ENCODE measurements at places on chromosomes 7 and 10.
A peak's percentile ranks its signal among the peaks of the same experiment; 100 is the strongest.

- no peak for DNase-seq
Measured at GRCh38 chr10:128081720-128082119, 44.5 kb downstream of the MKI67 start.

DNA sequence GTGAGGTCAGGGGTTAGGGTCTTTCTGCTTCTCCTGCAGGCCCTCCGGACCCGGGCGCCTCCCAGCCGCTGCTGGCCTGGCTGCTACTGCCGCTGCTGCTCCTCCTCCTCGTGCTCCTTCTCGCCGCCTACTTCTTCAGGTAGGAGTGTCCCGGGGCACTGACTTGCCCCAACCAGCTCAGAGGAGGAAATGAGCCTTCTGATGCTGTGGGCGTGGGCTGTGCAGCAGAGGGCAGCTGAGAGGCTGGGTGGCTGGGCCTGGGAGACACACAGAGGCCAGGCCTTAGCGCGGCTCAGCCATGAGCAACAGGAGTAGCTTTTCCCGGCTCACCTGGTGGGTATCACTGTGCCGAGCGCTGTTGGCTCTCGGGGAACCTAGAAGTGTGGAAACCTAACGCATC lies 78.9 kb downstream of the MKI67 start:
- DNase-seq: peak; percentile 96

- DNase-seq: no peak
Measured at GRCh38 chr7:28731092-28731658, 227.0 kb downstream of the TRIL start.

DNA sequence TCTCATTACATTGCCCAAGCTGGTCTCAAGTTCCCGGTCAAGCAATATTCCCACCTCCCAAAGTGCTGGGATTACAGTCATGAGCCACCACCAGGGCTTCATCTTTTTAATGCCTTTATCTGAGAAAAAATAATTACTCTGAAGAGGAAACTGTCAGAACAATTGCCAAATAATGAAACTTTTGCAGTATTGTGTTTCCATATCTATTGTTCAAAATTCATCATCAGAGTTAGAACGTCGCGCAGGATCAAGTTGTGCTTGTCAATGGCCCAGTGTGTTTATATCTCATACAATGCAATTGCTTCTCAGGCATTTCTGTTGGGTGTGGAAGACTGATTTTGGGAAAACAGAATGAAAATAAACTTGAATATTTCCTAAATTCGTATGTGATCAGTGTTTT lies 143.1 kb downstream of the ARID5B start:
- DNase-seq: no peak

DNA sequence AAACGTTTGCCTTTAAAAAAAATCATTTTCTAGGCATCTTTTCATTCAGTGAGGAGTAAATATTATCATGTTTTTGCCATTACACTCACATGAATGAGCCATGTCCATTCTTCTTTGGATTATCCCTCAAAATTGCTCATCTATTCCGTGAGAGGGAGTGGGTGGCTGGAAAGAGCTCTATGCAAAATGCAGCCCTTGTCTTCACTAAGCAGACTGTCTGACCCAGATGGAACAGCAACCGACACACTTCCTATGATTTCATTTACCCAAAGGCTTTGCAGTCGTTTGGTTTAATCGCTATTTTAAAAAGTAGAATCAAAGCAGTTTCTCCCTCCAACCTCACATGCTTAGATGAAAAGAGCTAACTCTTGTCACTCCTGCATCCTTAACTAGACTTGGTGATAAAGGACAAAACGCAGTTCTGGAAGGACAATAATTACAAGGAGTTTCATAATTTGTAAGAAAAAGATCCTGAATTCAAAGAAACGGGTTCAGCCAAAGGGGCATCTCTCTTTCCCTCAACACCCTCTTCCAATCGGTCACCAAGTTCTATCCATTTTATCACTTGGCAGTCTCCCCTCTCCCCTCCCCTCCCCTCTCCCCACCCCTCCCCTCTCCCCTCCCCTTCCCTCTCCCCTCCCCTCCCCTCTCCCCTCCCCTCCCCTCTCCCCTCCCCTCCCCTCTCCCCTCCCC lies 198.1 kb upstream of the STK17A start:
- no peak for DNase-seq

DNA sequence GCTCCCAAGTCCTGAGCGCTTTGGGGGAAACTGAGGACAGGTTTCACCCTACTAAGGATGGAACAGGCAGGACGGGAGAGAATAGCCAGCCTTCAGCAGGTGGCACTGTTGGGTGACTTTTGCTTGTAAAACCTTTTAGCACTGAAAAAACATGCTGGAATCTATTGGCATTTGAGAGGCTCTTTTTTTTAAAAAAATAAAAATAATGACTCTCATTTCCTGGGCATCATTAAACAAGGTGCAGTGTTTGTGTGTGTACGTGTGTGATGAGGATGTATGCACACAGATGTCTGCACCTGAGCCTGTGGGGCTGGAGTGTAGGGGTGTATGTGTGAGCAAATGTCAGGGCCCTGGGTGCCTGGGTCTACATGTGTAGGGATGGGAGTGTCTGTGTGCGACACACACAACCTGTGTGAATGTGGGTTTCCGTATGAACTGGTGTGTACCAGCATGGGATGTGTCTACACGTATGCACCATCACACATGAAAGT lies 177.9 kb downstream of the RPS24 start:
- peak; percentile 62 for DNase-seq

DNA sequence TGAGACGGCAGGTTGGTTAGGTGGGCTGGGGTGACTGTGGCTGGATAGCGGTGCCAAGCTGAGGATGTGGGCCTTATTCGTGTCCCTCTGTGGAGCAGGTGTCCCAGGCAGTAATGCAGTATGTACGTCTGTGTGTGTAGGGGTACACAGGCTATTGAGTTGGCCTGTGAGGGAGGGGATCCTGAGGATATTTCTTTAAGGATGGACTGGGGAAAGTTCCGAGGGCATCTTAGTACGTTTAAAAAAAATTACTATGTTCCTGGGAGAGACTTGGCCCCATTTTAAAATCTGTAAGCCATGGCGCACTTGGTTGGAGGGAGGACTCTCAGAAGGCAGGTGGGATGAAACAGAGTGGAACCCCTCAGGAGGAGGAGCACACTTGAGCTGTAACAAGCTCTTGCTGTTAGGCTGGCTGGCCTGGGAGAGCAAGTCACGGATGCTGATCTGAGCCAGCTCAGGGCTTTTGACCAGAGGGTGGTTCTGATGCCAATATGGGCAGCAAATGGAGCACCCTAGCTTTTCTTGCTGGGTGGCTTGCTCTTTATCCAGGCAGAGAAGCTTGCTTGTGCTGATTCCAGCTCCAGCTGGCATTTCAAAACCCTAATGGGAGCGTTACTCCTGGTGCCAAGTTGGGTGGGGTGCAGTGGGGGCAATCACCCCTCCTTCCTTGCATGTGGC lies 765 bp downstream of the WBP1L start:
- peak; percentile 71 for DNase-seq

DNA sequence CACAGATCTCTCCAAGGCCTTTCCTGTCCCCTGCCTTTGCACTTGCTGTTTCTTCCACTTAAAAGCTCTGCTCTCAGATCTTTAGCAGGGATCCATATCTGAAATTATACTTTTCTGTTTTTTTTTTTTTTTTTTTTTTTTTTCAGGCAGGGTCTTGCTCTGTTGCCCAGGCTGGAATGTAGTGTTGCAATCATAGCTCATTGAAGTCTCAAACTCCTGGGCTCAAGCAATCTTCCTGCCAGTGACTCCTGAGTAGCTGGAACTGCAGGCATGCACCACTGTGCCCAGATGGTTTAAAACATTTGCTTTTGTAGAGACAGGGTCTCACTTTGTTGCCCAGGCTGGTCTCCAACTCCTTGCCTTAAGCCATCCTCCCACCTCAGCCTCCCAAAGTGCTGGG lies 5.0 kb upstream of the TSPAN15 start:
- no peak for DNase-seq

DNA sequence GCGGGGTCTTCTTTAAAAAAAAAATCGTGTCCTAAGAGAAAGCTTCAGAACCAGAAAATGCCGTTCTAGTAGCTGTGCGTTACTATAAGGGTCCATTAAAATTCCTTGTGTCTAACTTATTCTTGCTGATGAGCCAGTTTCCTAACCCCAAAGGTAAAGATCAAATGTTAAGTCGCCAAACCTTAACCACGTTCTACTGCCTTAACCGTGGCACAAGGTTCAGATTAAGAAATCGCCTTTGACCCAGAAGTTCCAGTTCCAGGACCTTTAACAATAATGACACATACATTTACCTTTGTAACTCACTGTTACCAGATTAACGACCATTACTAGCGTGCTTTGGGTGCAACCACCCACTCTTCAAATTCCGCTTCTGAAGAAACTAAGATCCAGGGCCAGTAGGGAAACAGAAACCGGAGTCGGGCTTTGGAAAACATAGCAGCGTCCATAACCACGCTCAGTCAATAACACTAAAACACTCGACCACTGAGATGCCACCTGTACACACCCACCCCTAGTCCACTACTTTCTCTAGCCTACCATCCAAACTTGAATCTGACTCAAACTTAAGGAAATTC lies 620 bp downstream of the BET1 start:
- no peak for DNase-seq

- DNase-seq: no peak
Measured at GRCh38 chr7:55977831-55978230, 13.4 kb downstream of the NIPSNAP2 start.

DNA sequence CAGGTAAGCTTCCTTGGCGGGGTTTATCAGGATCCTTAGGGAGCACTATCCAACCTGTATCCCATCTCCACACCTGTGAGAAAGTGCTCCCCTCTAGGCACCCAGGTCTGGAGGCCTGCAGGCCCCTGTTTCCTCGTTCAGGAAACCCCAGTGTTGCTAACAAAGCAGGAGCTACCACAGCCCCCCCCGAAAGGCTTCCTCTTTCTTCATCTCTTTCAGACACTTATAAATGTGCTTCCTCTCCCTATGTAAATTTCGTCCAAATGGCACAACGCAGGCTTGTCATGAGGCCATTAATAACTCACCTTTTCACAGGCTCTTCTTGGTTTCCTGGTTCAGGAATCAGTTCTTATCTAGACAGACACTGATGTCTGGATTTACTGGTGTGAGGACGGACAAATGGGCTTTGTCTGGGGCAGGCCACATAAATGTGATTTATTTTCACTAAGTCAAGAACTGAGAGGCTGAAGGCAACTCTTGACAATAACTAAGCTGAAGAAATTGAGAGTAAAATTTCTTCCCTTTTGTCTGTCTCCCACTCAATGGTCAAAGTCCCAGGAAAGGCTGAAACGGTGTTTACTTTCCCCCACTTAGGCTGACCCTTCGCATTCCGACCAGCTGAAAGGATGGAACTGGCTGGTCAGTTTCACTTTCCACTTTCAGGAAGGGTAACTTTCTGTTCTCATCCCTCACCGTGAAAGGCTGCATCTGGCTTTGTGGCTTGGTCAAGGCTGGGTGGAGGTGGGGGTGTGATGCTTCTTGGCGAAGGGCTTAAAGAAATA lies 46.8 kb downstream of the PIK3AP1 start:
- DNase-seq: no peak

- DNase-seq: no peak
Measured at GRCh38 chr10:128959746-128960145, 507.3 kb upstream of the MGMT start.

DNA sequence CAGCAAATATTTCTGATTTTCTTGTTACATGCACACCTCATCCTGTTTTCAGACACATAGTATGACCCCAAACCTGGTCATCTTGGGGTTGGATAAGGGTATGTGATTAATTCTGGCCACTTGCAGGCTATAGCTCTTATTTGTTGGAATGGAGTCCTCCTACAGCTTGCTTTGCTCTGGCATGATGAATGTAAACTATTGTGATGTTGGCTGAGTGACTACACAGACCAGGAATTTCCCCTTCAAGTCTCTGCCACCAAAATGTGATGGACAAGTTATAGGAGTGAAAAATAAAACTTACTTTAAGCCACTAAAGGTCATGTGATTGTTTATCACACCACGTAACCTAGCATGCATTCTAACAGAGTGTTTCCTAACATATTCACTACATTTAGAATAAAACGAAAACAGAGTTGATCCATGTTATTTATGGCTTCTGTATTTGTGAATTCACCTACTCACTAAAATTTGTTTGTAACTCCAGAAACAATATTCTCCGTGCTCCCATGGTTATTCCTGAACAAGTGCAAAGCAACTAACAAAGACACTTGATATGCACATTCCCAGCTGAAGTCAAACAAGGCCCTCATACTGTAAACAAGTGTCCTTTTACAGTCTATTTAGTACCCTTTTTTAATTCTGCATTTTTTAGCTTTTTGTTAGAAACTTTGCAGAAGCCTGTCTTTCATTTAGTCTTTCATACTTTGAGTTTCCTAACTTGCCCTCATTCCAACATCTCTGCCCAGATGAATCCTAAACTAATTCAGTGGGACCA lies 599.2 kb upstream of the PCDH15 start:
- no peak for DNase-seq

DNA sequence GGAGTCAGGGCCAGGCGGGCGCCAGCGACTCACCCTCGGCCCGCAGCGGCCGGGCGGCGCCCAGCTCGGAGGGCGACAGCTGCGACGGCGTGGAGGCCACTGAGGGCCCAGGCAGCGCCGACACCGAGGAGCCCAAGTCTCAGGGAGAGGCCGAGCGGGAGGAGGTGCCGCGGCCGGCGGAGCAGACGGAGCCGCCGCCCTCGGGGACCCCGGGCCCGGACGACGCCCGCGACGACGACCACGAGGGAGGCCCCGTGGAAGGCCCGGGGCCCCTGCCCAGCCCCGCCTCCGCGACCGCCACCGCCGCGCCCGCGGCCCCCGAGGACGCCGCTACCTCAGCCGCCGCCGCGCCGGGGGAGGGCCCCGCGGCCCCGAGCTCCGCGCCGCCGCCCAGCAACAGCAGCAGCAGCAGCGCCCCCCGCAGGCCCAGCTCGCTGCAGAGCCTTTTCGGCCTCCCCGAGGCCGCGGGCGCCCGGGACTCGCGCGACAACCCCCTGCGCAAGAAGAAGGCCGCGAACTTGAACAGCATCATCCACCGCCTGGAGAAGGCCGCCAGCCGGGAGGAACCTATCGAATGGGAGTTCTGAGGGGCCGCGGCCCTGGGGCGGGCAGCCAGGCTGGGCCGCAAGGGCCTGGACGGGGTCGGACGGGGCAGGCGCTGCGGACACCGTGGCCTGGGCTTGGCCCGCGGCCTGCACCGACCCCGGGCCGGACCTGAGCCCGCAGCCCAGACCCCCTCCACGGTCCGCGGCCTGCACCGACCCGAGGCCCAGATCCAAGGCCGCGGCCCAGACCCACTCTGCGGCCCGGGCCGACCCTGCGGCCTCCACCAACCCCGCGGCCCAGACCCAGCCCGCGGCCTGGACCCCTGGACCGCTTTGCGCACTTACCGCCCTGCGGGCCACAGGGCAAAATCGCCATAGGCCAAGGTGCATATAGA lies 37.9 kb upstream of the SH2B2 start:
- no peak for DNase-seq

GRCh38 chr7:157587805-157588560 lies 251.2 kb downstream of the DNAJB6 start:
- no peak for DNase-seq

- no peak for DNase-seq
Measured at GRCh38 chr7:26409661-26410547, 118.2 kb downstream of the SNX10 start.
